ENCODE measurements at places on chromosomes 6 and 20. TPM values are rescaled to one million over a fixed set of nuclear protein-coding genes. Genes with fewer than 3 reads are reported as not detected.
A peak's percentile ranks its signal among the peaks of the same experiment; 100 is the strongest.

The RIMS1 gene
- total RNA-seq = 0.99 TPM

The DUSP15 gene
- total RNA-seq = 0.82 TPM

The ACAT2 gene
- total RNA-seq = 116 TPM

The FRMD1 gene
- total RNA-seq = not detected

The RIPPLY2 gene
- not detected for total RNA-seq

The HLA-DOA gene
- total RNA-seq = 20.6 TPM

The MPIG6B gene
- 1.2 TPM for total RNA-seq

The TMEM242 gene
- 11.5 TPM for total RNA-seq

GRCh38 chr6:25142506-25142905 is 136.7 kb upstream of the CARMIL1 start:
- no peaks in the 10 kb centered on the region for H3K27me3 ChIP-seq
- H3K36me3 ChIP-seq = no peaks in the 10 kb centered on the region
- peaks cover 7% of the 10 kb centered on the region for H3K4me1 ChIP-seq
- no peak for DNase-seq
- no peak overlapping the region for H3K4me3 ChIP-seq
- H3K27ac ChIP-seq = no peak overlapping the region

GRCh38 chr6:97885828-97886227 is 602.8 kb upstream of the MMS22L start:
- H3K27ac ChIP-seq = no peak overlapping the region
- no peak overlapping the region for H3K4me3 ChIP-seq
- DNase-seq = no peak
- no peaks in the 10 kb centered on the region for H3K27me3 ChIP-seq
- no peaks in the 10 kb centered on the region for H3K4me1 ChIP-seq
- H3K36me3 ChIP-seq = no peaks in the 10 kb centered on the region

DNA sequence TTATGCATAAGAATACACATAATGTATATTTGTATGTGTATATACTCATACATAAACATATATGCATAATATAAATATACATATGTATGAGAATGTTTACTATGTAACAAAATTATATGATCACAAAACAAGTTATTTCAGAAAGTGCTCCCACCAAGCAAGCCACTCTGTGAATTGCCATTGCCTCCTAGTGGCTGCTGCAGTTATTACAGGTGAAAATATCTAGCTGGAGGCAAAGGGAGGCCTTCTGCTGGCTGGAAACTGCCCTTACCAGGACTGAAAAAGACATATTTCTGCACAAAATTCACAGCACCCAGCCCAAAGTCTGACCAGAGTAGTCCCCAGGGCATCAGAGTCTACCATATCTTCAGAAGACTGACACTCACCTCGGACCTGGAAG is 14.4 kb upstream of the ADAM33 start:
- H3K4me3 ChIP-seq = no peak overlapping the region
- no peak for DNase-seq
- no peak overlapping the region for H3K27ac ChIP-seq
- H3K4me1 ChIP-seq = no peaks in the 10 kb centered on the region

GRCh38 chr20:49661560-49662329 is 51.9 kb downstream of the B4GALT5 start:
- no peak overlapping the region for H3K4me3 ChIP-seq
- peaks cover 20% of the 10 kb centered on the region for H3K4me1 ChIP-seq
- H3K36me3 ChIP-seq = no peaks in the 10 kb centered on the region
- no peak overlapping the region for H3K27ac ChIP-seq

DNA sequence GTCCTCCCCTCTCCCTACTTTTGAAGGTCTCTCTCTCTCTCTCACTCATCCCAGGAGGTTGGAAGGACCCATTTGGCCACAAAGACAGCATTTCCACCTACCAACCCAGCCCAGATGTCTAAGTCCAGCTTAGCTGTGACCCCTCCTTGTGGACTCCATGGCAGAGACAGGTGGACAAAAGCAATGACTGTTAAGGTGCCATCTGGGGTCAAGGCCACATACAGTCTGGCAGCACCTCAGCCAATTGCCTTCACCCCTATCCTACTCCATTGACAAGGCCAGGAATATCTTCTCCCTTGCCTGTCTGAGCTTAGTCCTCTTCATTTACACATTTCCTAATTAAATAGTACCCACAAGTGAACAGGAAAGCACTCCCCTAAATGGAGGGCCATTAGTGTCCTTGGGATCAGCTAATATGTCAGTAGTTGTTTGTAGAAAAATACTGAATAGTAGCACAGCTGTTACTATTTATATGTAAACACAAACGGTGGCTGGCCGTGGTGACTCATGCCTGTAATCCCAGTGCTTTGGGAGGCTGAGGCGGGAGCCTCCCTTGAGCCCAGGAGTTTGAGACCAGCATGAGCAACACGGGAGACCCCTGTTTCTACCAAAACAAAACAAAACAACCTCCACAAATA is 28.8 kb downstream of the GCM1 start:
- no peak overlapping the region for H3K4me3 ChIP-seq
- H3K4me1 ChIP-seq = no peaks in the 10 kb centered on the region
- DNase-seq = no peak

GRCh38 chr6:163559661-163560060 is 145.1 kb downstream of the QKI start:
- no peak overlapping the region for H3K4me3 ChIP-seq
- H3K36me3 ChIP-seq = no peaks in the 10 kb centered on the region
- H3K4me1 ChIP-seq = no peaks in the 10 kb centered on the region
- no peaks in the 10 kb centered on the region for H3K27me3 ChIP-seq
- DNase-seq = no peak

DNA sequence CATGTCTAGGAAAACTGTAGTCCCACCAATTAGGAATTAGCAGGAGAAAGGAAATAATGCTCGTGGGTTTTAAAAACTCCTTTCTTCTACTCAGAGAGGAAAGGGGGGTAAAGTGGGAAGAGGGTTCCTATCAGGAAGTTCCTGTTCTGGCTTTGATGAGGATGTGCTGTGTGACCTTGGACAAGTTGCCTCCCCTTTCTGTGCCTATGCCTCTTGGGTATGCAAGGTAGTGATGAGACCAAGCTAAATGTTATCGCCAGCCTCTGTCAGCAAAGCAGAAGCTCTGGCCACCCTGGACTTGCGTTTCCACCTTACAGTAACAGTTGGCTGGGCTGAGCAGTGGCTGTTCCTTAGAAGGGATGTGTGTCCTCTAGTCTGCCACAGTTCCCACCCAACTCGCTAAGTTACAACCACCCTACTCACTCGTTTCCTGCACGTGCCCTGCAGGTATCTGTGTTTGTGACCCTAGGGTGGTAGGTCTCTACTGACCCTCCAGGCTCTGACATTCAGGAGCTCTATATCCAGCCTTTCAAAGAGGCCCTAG is 110.0 kb downstream of the PREX1 start:
- no peak overlapping the region for H3K27ac ChIP-seq
- no peak overlapping the region for H3K4me3 ChIP-seq
- DNase-seq = no peak

GRCh38 chr20:47097691-47098622 is 203.3 kb downstream of the EYA2 start:
- H3K36me3 ChIP-seq = no peaks in the 10 kb centered on the region
- no peak overlapping the region for H3K4me3 ChIP-seq
- H3K4me1 ChIP-seq = no peaks in the 10 kb centered on the region
- DNase-seq = peak; percentile 30
- H3K27me3 ChIP-seq = no peaks in the 10 kb centered on the region

DNA sequence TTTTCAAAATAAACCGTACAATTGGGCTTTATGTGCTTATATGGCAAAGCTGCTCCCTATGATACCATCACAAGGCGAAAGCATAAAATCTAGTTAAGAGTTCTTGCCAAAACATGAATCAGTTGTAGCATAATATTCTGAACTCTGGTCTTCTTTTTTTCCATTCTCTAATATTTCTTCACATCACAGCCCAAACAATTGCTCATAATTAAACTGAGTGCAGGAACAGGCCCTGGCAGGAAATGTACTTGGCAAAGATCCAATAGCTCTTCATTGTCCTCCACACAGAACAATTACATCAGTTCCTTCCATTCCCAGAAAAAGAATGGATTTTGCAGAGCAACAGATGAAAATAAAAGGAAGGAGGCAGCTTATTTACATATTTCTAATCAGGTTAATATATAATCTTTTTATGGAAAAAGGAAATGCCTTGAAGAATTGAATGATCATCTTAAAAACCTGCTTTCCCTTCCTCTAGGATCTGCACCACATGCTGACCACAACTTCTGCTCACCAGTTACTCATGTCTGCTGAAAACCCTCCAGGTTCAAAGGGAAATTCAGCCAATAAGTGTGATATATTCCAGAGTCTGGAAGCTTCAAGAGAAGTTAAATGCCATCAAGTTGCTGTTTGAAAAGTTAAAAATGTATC is 123.3 kb upstream of the COL21A1 start:
- H3K4me1 ChIP-seq = peaks cover 24% of the 10 kb centered on the region
- H3K36me3 ChIP-seq = no peaks in the 10 kb centered on the region
- no peak overlapping the region for H3K4me3 ChIP-seq
- peak overlapping the region; percentile 77 for H3K27ac ChIP-seq

DNA sequence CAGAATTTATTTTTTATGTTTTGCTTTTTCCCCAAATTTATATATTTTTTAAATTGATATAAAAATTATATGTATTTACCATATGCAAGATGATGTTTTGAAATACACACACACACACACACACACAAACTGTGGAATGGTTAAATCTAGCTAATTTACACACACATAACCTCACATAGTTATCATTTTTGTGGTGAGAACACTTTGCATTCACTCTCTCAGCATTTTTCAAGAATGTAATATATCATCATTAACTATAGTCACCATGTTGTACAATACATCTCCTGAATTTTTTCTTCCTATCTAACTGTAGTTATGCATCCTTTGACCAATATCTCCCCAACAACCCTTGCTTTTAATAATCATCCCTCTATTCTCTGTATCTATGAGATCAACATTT is 52.2 kb downstream of the GFRAL start:
- no peak overlapping the region for H3K4me3 ChIP-seq
- DNase-seq = no peak
- no peaks in the 10 kb centered on the region for H3K4me1 ChIP-seq
- no peaks in the 10 kb centered on the region for H3K36me3 ChIP-seq

- no peaks in the 10 kb centered on the region for H3K27me3 ChIP-seq
- H3K4me3 ChIP-seq = no peak overlapping the region
- no peak overlapping the region for H3K27ac ChIP-seq
These were observed 11.4 kb upstream of the COL9A1 start for GRCh38 chr6:70314296-70314695.

DNA sequence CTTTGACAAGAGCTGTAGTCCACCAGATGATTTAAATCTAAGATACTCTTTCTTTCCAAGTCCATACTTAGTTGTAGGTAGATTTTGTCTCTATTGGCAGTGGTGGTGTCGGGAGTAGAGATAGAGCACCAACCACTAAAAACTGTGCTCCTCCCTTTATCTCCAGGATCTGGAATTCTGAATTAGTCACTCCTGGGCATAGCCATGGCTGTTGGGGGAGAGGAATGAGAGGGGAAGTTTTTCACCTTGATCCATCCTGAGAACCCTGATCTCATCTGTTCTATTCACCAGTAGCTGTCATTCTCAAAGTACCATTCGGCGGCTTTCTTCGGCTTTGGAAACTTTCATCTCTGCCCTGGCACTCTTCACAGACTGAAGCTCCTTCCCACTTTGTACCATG is 35.6 kb upstream of the NKX2-4 start:
- H3K4me1 ChIP-seq = no peaks in the 10 kb centered on the region
- no peak overlapping the region for H3K4me3 ChIP-seq
- peaks cover 31% of the 10 kb centered on the region for H3K27me3 ChIP-seq

GRCh38 chr6:626236-626635 is 30.7 kb downstream of the HUS1B start:
- DNase-seq = no peak
- peaks cover 7% of the 10 kb centered on the region for H3K36me3 ChIP-seq
- no peaks in the 10 kb centered on the region for H3K27me3 ChIP-seq
- H3K4me3 ChIP-seq = no peak overlapping the region
- H3K4me1 ChIP-seq = no peaks in the 10 kb centered on the region
- H3K27ac ChIP-seq = no peak overlapping the region

- no peak overlapping the region for H3K27ac ChIP-seq
- H3K36me3 ChIP-seq = no peaks in the 10 kb centered on the region
- no peak overlapping the region for H3K4me3 ChIP-seq
- H3K4me1 ChIP-seq = peaks cover 4% of the 10 kb centered on the region
- H3K27me3 ChIP-seq = no peaks in the 10 kb centered on the region
These were observed 85.1 kb downstream of the CLIC5 start for GRCh38 chr6:45930420-45931040.

DNA sequence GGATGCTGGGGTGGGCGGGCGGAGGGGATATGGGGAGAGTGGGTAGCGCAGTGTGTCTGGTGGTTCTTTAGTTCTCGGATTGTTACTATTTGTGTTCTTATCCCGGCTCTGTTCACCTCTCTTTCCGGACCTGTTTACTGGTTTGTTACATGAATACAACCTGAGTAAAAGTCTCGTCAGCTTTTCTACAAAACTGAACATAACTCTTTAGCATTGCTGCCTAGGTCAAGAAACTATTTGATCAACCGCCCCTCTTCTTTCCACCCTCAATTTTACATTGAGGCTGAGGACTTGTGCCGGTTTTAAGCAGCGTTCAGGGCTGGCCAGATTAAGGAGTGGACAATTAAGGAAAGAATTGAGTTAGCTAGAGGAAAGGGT is 625 bp downstream of the ABT1 start:
- H3K4me1 ChIP-seq = peaks cover 30% of the 10 kb centered on the region
- no peak for DNase-seq
- peak overlapping the region; percentile 93 for H3K4me3 ChIP-seq
- peak overlapping the region; percentile 89 for H3K27ac ChIP-seq
- peaks cover 29% of the 10 kb centered on the region for H3K27me3 ChIP-seq

- peaks cover 11% of the 10 kb centered on the region for H3K36me3 ChIP-seq
- H3K27ac ChIP-seq = peak overlapping the region; percentile 20
- no peaks in the 10 kb centered on the region for H3K27me3 ChIP-seq
- no peak for DNase-seq
These were observed 13.8 kb downstream of the BRD2 start for GRCh38 chr6:32982084-32982701.

DNA sequence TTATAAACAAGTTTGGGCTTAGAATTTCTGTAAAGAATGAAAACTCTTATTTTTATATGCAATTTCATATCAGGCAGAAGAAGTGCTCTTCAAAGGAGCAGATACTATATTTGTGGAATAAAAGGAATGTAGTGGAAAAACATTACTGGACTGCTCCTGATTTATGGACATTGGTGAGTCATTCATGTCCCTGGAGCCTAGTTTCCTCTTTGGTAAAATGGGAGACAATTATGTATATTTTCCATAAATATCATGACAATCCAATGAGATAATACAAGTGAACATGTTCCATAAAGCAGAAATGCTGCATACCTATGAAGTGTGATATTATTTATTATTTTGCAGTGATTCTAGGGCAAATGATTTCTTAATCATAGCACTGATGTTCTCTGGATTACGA is 445.8 kb upstream of the CITED2 start:
- no peaks in the 10 kb centered on the region for H3K36me3 ChIP-seq
- no peak overlapping the region for H3K4me3 ChIP-seq
- no peaks in the 10 kb centered on the region for H3K4me1 ChIP-seq
- DNase-seq = no peak

- H3K27me3 ChIP-seq = no peaks in the 10 kb centered on the region
- H3K36me3 ChIP-seq = no peaks in the 10 kb centered on the region
- H3K4me3 ChIP-seq = no peak overlapping the region
- no peak for DNase-seq
- no peak overlapping the region for H3K27ac ChIP-seq
- H3K4me1 ChIP-seq = no peaks in the 10 kb centered on the region
These were observed 25.6 kb upstream of the ENPP4 start for GRCh38 chr6:46104209-46104608.

Data from left lung (tissue), 14 donors.